ENCODE measurements at places on chromosomes 2 and 18. TPM values are rescaled to one million over a fixed set of nuclear protein-coding genes. Genes with fewer than 3 reads are reported as not detected.

NR4A2 gene
- 3.1 TPM for polyA plus RNA-seq

HADHB gene
- polyA plus RNA-seq: 232 TPM

MEIS1 gene
- 7.3 TPM for polyA plus RNA-seq

- DNase-seq: no peak
Observed at GRCh38 chr2:227374158-227374557, 4.9 kb downstream of the TM4SF20 start.

DNA sequence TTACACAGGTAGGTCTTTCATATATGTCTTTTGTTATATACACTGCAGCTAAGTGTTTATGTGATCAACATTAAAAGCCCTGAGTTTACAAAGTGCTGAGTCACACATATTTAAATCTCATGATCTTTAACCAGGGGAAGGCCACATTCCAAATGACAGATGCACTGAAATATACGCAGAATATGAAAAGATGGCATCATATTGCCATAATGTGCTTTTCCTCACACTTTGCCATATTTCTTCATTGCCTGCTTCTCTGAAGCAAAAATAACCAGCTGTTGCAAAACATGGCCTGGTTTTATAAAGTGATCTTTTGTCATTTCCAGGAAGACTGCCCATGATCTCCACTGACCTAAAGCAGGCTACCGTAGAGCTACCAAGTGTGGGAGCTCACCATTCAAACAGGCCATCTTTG, 93.5 kb upstream of the MAPRE2 start:
- no peak for DNase-seq

GRCh38 chr18:48345596-48345995, 63.6 kb downstream of the ZBTB7C start:
- no peak for DNase-seq

- DNase-seq: no peak
Observed at GRCh38 chr2:161245261-161245553, 63.0 kb upstream of the PSMD14 start.

Measured in kidney (tissue), 22 donors.